ENCODE measurements at places on chromosomes 7 and 10.

- no peak for DNase-seq
Measured at GRCh38 chr7:195010-195829, 2.8 kb downstream of the FAM20C start.

GRCh38 chr7:30433506-30433905 lies 45.1 kb downstream of the NOD1 start:
- no peak for DNase-seq

DNA sequence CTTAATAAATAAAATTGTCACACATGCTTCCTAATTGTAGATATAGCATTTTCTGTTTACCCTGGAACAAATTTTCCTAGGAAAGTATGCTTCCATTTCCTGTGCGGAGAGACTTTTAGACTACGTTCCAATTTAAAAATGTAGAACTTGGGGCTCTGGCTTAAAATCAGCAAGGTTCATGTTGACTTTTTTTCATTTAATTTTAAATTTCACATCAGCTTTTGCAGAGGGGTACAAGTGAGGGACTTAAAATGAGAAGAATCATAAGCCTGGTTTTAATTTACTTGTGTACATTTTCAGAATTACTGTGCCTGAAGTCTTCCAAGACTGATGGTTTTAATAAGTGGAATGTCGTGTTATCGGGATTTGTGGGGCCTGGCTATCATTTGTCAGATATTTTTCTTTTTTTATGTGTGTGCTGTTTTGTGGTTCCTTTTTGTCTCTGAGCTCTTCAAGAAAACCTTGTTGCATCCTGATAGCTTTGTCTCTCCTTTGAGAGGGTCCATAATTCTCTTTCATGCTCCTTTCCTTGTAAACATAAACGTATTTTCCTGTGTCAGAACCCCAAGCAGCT lies 8.8 kb upstream of the ATRNL1 start:
- no peak for DNase-seq

DNA sequence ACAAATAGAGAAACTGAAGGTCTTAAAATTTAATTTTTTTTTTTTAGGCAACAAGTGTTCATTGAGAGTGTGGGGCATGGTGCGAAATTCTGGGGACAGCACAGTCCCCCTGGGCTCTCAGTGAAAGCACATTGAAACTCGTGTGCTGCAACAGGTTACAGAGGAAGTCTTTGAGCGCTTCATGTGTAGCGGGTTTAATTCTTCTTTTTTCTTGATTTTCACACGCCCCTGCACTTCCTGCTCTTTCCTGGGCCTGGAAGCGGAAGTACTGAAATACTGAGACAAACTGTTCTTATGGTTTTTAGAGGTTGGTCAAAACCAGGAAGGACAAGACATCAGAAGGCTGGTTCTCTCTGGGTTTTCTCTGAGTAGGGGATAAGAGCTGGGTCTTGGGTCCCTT lies 203.5 kb downstream of the PTEN start:
- no peak for DNase-seq

DNA sequence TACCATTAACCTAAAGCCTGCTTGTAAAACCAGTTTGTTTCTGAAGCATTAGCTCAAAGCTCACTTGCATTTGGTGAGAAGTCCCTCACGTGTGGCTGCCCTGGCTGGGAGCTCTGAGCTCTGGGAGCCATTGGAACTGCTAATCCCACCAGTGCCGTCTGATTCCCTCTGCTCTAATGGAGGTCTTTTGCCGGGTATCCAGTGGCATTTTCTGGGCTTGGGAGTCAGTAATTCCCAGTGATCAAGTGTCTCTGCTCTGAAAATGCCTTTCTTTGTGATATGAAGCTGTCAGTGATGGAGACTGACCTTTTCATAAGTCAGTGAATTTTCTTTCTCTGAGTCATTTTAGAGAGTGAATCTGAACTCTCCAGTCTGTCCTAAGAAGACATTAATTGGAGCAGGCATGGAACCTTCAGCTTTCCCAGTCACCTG lies 36.9 kb upstream of the FAM20C start:
- DNase-seq = no peak

DNA sequence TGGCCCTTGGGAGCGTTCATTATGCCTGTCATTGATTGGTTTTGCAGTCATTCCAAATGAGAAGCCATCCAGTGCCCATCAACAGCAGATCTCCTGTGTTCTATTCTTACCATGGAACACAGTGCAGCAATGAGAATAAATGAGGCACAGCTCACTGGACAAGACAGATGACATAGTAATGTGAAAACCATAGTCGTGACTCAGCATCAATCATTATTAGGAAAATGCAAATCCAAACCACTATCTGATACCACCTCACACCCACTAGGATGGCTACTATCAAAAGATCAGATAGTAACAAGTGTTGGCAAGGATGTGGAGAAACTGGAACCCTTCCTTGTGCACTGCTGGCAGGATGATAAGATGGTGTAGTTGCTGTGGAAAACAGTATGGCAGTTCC lies 144.7 kb downstream of the ARHGAP22 start:
- no peak for DNase-seq

DNA sequence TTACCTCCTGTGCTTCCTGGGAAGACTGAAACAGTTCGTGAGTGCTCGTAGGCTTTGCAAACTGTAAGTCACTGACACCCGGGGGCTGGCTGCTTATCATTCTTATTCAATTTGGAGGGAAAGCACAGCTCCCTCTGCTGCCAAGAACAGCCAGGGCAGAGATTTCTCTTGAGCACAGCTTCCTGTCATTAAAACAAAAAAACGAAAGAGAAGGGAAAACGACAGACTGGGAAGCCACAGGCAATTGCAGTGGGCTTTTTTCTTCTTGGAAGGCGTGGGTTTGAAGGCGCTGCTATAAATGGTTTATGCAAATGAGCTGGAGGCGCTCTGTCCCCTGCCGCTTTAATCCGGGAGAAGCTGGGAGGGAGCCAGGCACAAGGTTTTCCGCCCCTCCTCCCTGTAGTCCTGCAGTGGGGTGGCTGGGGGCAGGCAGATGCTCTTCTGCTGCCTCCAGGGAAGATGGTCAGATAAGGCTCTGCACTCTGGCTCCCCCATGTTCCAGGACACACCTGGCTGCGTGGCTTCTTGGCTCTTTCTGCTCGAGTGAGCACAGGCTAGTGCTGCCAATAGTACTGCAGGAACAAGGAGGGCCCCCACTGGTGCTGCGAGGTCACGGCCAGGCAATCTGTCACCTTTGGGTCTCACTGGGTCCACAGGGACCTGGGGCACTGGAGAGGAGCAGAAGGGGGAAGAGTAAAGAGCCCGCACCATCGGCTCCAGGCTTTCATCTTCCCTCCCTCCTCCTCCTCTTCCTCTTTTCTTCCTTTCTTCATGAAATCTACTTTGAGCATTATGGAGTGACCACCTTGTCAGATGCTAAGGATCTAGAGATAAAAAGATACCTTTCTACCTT lies 49.5 kb downstream of the NEURL1 start:
- no peak for DNase-seq

GRCh38 chr7:21624320-21624719 lies 81.5 kb downstream of the DNAH11 start:
- DNase-seq = no peak

- DNase-seq = no peak
Measured at GRCh38 chr10:24307696-24308485, 99.0 kb downstream of the KIAA1217 start.

GRCh38 chr7:157432541-157432956 lies 95.7 kb downstream of the DNAJB6 start:
- no peak for DNase-seq

DNA sequence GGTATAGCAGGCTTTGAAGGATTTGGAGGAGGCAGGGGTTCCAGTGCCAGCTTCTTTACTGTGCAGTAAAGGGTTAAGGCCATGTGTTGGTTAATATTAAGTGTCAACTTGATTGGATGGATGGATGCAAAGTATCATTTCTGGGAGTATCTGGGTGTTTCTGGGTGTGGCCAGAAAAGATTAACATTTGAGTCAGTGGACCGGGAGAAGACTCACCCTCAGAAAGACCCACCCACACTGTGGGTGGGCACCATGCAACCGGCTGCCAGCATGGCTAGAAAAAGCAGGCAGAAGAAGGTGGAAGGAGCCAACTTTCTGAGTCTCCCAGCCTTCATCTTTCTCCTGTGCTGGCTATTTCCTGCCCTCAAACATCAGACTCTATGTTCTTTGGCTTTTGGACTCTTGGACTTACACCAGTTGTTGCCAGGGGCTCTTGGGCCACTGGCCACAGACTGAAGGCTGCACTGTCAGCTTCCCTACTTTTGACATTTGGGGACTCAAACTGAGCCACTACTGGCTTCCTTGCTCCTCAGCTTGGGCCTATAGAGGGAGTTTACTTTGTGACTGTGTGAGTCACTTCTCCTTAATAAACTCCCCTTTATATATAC lies 6.8 kb upstream of the TRUB1 start:
- DNase-seq = no peak

- DNase-seq = no peak
Measured at GRCh38 chr10:17386616-17387075, 67.7 kb downstream of the ST8SIA6 start.

- DNase-seq = no peak
Measured at GRCh38 chr7:22655781-22656180, 71.2 kb upstream of the IL6 start.

- no peak for DNase-seq
Measured at GRCh38 chr10:99431190-99431760, 851 bp upstream of the GOT1 start.

GRCh38 chr10:132964231-132964630 lies 21.9 kb upstream of the CFAP46 start:
- DNase-seq = no peak

GRCh38 chr7:112431803-112432202 lies 18.5 kb upstream of the IFRD1 start:
- DNase-seq = no peak

- DNase-seq = no peak
Measured at GRCh38 chr10:5404208-5405041, at the start of gene TUBAL3. Gene TUBAL3, minus strand, starts transcription at chr10:5404828. Its CDS starts 36 bp downstream, at chr10:5404792.

- DNase-seq = no peak
Measured at GRCh38 chr10:49407151-49407550, 11.3 kb upstream of the DRGX start.

- DNase-seq = no peak
Measured at GRCh38 chr10:1515780-1516491, 221.4 kb downstream of the ADARB2 start.

- no peak for DNase-seq
Measured at GRCh38 chr10:43691485-43691884, 42.8 kb upstream of the ZNF32 start.

DNA sequence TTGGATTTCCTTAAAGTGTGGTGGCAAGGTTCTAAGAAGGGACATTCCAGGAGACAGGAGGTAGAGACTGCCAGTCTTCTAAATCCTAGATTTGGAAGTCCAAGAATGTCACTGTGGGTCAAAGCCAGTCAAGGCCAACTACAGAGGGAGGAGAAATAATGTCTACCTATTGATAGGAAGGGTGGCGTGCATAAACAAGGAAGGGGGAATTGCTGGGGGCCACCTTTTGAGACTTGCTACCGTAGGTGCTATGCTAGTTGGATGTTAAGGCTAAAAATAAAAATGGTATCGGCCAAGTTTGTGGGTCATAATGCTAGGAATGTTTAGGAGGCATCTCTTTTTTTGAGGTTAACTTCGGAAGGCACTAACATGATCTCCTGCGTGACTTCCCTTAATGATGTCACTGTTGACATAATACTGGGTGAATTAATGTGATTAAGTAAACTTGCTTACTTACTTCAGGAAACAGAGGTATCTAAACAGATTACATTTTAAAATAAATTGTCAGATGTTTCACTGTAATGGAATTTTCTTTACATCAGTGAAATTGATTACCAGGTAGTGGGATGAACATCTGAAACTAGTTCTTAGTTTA lies 4.8 kb downstream of the BTRC start:
- no peak for DNase-seq

DNA sequence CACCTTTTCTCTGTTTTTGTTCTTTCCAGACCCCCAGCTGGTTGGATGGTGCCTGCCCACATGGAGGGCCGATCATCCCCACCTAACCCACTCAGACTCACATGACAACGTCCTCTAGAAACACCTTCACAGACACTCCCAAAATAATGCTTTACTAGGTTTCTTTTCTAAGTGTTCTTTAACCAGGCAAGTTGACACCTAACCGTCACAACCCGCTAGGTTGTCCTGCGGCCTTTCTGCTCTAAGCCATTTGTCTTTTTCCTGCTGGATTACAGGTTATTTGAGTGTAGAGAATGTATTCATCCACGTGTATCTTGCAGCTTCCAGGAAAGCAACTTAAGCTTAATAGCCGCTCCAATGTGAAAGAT lies 54.8 kb downstream of the CHN2 start:
- DNase-seq = no peak
